Activated naive CD4-positive, alpha-beta T cell (primary cell): ENCODE measurements at places on chromosomes 3 and 15.

DNA sequence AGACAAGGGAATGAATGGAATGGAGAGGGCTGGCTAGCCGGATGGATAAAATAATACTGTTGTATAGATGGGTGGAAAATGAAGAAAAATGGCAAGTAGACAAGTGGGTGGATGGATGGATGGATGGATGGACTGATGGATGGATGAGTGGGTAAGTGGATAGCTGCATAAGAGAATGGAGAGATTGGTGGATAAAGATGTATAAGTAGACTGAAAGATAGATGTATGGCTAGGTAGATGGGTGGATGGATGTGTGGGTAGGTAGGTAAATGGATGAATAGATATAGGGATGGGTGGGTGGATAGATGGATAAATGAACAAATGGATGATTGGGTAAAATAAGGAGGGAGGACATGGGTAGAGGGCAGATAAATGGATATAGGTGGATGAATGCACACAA is 13.9 kb downstream of the CPNE9 start:
- no peak for DNase-seq

- no peak for DNase-seq
Measured at GRCh38 chr15:76140074-76140464, 80.3 kb downstream of the TMEM266 start.

DNA sequence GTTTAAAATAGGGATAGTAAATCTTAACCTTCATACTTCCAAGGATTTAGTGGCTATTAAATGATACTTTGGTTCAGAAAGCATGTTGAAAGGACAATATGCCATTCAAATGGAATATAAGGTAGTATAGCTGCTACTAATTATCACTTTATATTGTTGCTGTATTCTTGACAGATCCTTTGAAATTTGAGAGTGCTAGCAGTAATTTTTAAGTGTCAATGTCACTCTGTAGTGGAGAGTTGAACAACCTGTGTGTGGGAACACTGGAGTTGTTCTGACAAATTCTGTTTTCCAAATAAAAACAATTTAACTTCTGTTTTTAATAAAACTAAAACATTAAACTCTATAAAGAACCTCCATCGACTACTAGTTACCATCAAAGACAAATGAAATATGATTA is 565.7 kb downstream of the FGF12 start:
- no peak for DNase-seq

GRCh38 chr15:47959617-47960413 is 161.0 kb upstream of the SLC24A5 start:
- no peak for DNase-seq

- no peak for DNase-seq
Measured at GRCh38 chr3:162770551-162770950, 1273.9 kb downstream of the OTOL1 start.

- DNase-seq: no peak
Measured at GRCh38 chr3:166734734-166735133, 645.4 kb downstream of the ZBBX start.
